H1 (cell line): ENCODE measurements at places on chromosomes 7 and 10. TPM values are rescaled to one million over a fixed set of nuclear protein-coding genes. Genes with fewer than 3 reads are reported as not detected.

GRCh38 chr7:146635205-146636032, 518.8 kb downstream of the CNTNAP2 start:
- no peak for DNase-seq

DNA sequence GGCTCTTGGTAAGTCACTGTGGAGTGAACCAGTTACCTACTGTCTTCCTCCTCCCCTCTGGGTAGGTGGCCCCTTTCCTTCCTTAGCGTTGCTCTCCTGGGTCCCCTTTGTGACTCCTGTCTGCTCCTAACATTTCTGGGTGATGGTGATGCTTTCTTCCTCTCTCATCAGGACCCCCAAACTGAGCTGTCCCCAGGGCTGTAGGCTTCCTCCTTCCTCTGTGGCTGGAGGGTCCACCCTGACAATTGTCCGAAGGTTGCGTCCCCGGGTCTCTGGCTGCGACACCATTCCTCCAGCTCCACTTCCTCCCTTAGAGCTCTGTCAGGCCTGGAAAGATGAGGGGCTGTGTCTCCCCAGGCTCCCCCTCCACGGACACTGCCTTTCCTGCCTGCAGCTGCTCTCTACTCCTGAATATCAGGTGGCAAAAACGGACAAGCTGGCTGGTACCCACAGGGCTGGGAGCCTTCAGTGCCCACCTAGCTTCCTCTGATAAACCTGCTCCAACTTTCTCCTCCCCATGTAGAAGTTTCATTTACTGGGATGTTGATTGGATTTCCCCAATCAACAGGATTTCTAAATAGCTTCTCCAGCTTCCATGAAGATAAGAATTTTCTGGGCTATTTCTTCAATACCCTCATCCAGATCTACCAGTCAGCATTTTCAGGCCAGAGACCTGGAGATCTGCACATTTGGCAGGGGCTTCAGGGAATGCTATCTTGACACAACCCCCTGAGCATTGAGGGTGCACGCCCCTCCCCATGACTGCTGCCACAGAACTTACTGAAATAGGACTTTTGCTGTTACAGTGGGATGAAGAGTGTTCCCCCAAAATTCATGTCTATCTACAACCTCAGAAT, 506.5 kb downstream of the TCERG1L start:
- no peak for DNase-seq

DNA sequence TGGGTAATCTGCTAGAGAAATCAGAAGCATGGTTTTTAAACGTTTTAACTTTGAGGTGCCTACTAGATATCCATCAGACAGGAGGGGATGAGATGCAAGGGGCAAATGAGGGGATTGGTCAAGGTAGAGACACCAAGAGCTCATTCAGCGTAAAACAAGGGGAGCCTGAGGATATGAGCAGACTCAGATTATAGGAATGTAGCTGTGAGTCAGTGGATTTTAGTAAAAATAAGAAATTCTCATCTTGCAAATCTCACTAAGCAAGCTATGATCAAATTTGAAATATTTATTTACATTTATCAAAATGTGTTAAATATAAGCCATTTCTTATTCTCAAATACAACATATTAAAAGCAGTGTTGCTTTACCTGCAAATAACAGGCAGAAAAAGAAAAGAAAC, 21.4 kb upstream of the TFEC start:
- DNase-seq, result no peak

Gene KEL
- total RNA-seq, result 1.1 and 1.8 TPM in 2 replicates

Gene EN2
- not detected in 2 replicates for total RNA-seq

DNA sequence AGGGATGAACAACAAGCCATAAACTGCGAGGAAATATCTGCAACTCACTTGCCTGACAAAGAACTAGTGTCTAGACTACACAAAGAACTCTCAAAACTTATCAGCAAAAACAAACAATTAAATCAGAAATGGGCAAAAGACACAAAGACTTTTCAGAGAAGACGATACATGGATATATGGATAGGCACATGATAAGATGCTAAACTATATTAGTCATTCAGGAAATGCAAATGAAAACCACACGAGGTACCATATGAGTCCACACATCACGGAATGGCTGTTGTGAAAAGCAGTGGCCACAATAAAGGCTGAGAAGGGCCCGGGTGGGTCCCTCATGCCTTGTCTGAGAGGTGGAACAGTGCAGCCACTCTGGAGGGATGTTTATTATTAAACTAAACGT, 267.8 kb downstream of the WDR37 start:
- no peak for DNase-seq

DNA sequence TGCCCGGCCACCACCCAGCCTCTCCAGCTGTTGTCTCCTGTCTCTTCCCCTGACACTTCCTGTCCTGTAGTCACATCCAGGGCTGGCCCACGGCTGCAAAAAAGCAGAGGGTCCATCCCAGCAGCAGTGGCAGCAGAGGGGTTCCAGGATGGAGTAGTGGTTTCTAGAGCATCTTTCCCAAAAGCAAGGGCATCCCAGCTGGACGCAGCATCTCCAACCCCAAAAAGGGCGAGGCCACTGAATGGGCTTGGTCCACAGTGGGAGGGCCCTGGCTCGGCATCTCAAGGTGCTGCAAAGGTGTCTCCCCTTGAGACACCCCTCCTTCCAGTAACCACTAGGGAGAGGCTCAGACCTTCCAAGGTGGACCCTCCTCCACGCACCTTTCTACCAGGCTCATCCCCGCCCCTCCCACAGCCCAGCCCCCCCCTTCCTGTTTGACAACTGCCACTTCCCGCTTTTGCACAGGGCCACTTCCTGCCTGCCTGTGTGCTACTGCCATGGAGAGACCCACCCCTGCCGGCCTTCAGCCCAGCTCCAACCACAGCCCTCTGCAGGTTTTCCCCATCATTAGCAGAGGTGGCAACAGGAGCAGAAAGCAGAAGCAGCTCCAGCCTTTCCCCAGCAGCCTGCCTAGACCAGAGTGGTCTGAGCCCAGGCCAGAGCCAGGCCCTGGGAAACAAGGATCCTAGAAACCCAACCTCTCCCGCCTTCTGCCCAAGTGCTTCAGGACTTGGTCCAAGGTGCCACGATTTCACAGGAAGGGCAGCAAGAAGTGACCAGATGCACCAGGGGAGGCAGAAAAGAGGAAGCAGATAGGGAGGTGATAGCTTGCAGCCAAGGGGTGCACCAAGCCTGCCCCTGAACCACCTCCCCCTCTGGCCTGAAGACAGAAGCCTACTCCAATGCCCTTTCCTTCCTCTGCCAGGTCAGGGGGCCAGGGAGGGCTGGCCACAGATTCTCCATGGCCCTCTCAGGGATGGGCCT, 8.6 kb downstream of the CAMK2G start:
- DNase-seq, result no peak
